ENCODE measurements at places on chromosomes 12 and 14.

- 0 out of 2 replicates have a peak, but pooled peaks cover 6% of the 10 kb centered on the region for H3K36me3 ChIP-seq
- H3K4me1 ChIP-seq, result peaks cover 35% of the 10 kb centered on the region
- no peaks in the 10 kb centered on the region for H3K27me3 ChIP-seq
Measured at GRCh38 chr14:74491956-74492775, 939 bp downstream of the NPC2 start.

GRCh38 chr14:48274826-48275225, 599.4 kb upstream of the MDGA2 start:
- peaks cover 28% of the 10 kb centered on the region for H3K4me1 ChIP-seq
- no peaks in the 10 kb centered on the region for H3K27me3 ChIP-seq
- no peak overlapping the region for H3K4me3 ChIP-seq
- H3K36me3 ChIP-seq, result no peaks in the 10 kb centered on the region
- no peak for DNase-seq

DNA sequence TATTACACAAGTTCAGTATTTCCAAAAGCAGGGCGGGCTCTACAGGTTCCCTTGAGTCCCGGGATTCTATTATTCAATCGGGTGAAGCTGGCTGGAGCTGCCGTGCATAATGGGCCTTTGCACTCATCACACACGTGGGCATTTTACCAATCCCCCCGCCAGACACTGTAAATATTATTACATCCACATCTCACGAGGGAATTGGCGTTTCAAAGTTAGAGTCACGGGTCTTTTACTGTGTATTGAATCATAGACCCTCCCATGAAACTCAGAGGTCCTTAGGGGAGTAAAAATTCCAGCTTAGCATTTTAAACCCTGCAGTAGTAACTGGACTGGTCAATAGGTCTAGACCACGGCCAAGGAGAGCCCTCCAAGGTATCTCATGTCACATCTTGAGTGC, 70.3 kb downstream of the MAP1LC3B2 start:
- H3K4me1 ChIP-seq, result peaks cover 16% of the 10 kb centered on the region
- H3K27me3 ChIP-seq, result no peaks in the 10 kb centered on the region
- no peak overlapping the region for H3K4me3 ChIP-seq
- no peak overlapping the region for H3K27ac ChIP-seq

- no peak overlapping the region for H3K4me3 ChIP-seq
- no peaks in the 10 kb centered on the region for H3K4me1 ChIP-seq
- H3K36me3 ChIP-seq, result no peaks in the 10 kb centered on the region
- no peaks in the 10 kb centered on the region for H3K27me3 ChIP-seq
Measured at GRCh38 chr14:105148604-105149145, 19.9 kb downstream of the JAG2 start.

GRCh38 chr14:106790189-106791036, 1264.0 kb downstream of the TMEM121 start:
- no peaks in the 10 kb centered on the region for H3K4me1 ChIP-seq
- DNase-seq, result peak; percentile 24
- H3K4me3 ChIP-seq, result no peak overlapping the region

DNA sequence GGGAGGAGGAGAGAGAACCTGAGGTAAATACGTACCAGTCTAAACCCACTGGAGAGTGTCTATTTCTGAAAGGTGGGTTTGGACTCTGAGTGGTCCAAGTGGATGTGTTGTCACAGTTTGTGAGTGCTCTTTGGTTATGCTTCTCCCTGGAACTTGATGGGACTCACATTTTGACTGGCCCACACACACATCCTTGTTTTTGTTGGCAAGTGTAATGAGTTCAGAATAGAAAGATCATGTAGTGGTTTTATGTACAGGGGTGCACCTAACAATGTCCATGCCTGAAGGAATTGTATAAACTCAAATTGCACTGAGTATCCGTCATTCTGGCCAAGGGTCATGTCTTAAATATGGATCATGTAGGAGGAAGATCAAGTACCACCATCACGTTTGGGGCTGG, 4.8 kb downstream of the PPFIBP1 start:
- no peak overlapping the region for H3K4me3 ChIP-seq
- H3K4me1 ChIP-seq, result peaks cover 17% of the 10 kb centered on the region
- no peak overlapping the region for H3K27ac ChIP-seq

GRCh38 chr12:11758510-11759493, 109.3 kb downstream of the ETV6 start:
- no peak for DNase-seq
- H3K36me3 ChIP-seq, result no peaks in the 10 kb centered on the region
- no peak overlapping the region for H3K27ac ChIP-seq

- H3K27ac ChIP-seq, result no peak overlapping the region
- peak; percentile 13 for DNase-seq
- H3K36me3 ChIP-seq, result no peaks in the 10 kb centered on the region
- peaks cover 4% of the 10 kb centered on the region for H3K4me1 ChIP-seq
- H3K27me3 ChIP-seq, result peaks cover 77% of the 10 kb centered on the region
Measured at GRCh38 chr14:69573205-69573830, 1.4 kb downstream of the CCDC177 start.

- H3K27ac ChIP-seq, result no peak overlapping the region
- no peak overlapping the region for H3K4me3 ChIP-seq
- no peak for DNase-seq
- no peaks in the 10 kb centered on the region for H3K36me3 ChIP-seq
- H3K4me1 ChIP-seq, result no peaks in the 10 kb centered on the region
Measured at GRCh38 chr12:124238886-124239285, 56.0 kb upstream of the RFLNA start.

- no peaks in the 10 kb centered on the region for H3K4me1 ChIP-seq
- no peak overlapping the region for H3K4me3 ChIP-seq
- no peak for DNase-seq
- H3K36me3 ChIP-seq, result no peaks in the 10 kb centered on the region
- H3K27me3 ChIP-seq, result no peaks in the 10 kb centered on the region
- H3K27ac ChIP-seq, result no peak overlapping the region
Measured at GRCh38 chr14:98578204-98578603, 693.8 kb downstream of the BCL11B start.

- H3K27me3 ChIP-seq, result no peaks in the 10 kb centered on the region
- no peak overlapping the region for H3K4me3 ChIP-seq
- H3K4me1 ChIP-seq, result no peaks in the 10 kb centered on the region
- DNase-seq, result no peak
- no peak overlapping the region for H3K27ac ChIP-seq
Measured at GRCh38 chr12:3746758-3747157, 6.2 kb downstream of the CRACR2A start.

Data from GM23338 (cell line).